ENCODE measurements at places on chromosomes 12 and 14. TPM values are rescaled to one million over a fixed set of nuclear protein-coding genes. Genes with fewer than 3 reads are reported as not detected.

GDF3 gene
- not detected for total RNA-seq

APOLD1 gene
- 0.16 TPM for total RNA-seq

PLA2G1B gene
- total RNA-seq = not detected

PLEKHG7 gene
- not detected for total RNA-seq

TUBA1C gene
- 1,674 TPM for total RNA-seq

LPAR5 gene
- total RNA-seq = 0.85 TPM

CYP27B1 gene
- total RNA-seq = 0.86 TPM
